ELF-1 (cell line): ENCODE measurements at places on chromosomes 12 and 14.
A peak's percentile ranks its signal among the peaks of the same experiment; 100 is the strongest.

GRCh38 chr12:107360482-107360881, 267.1 kb upstream of the CRY1 start:
- no peak for DNase-seq

- DNase-seq = peak; percentile 14
Observed at GRCh38 chr12:118061011-118061872, at the start of gene WSB2. Gene WSB2 (minus strand): TSS chr12:118061179. CDS start chr12:118061048, 131 bp downstream.

DNA sequence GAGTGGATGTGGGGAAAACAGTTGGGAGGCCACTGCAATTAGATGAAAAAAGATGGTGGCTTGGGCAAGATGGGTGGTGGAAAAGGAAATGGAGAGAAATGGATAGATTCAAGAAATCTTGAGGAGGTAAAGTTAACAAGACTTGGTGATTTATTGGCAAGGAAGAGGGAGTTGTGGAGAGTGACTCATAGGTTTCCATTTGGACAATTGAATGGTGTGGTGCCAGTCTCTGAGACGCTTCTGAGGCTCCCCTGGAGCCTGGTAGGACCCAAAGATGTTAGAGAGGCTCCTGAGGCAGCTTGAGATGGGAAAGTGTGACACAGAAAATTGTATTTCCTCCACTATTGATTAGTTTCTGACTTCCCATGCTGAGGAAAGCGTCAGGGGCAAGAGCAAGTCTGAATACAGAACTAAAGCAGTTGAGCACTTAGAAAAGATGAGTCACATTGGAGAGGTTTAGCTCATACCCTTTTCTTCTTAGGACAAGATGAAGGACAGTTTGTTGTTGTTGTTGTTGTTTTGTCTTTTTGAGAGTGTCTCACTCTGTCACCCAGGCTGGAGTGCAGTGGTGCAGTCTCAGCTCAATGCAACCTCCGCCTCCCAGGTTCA, 4.5 kb downstream of the PRPF40B start:
- no peak for DNase-seq

DNA sequence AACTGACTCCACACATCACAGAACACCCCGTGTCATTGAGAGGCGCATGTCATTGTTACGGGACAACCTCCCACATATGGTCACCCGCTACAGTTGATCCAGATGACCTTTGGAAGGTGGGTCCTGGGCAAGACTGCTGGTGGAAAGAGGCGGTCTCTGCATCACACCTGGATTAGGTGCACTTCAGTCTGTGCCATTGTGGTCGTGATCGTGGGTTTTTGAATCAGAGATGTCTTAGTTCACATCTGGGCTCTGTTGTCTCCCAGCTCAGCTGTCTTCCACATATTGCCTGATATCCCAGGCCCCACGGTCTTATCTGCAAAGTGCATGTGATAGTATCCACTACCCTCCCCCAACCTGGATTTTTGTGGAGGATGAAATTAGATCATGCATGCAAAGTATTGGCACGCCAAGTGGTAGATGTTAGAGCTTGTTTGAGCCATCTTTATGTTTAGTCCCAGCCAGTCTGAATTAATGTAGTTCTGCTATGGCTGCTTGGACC, 208.7 kb upstream of the FOXN3 start:
- DNase-seq = no peak

GRCh38 chr14:51328772-51329353, 88.8 kb downstream of the TMX1 start:
- no peak for DNase-seq

- DNase-seq = no peak
Observed at GRCh38 chr14:76268047-76268431, 107.9 kb upstream of the ESRRB start.

DNA sequence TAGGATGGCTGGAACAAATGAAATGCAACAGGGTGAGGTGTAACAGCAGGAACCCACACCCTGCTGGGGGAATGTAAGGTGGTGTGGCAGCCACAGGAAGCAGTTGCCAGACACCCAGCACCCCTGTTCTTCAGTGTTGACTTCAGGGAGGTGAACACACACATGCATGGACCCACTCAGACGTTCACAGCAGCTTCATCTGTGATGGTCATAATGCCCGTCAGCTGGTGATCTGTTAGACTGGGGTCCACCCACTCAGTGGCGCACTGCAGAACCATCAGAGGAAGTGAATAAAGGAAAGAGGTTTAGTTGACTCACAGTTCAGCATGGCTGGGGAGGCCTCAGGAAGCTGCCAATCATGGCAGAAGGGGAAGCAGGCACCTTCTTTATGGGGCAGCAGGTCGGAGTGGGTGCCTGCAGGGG, 22.7 kb upstream of the TEX22 start:
- DNase-seq = no peak

GRCh38 chr14:55500219-55500701, 59.8 kb upstream of the TBPL2 start:
- peak; percentile 63 for DNase-seq

- DNase-seq = no peak
Observed at GRCh38 chr14:23296012-23296777, 6.5 kb downstream of the PPP1R3E start.

DNA sequence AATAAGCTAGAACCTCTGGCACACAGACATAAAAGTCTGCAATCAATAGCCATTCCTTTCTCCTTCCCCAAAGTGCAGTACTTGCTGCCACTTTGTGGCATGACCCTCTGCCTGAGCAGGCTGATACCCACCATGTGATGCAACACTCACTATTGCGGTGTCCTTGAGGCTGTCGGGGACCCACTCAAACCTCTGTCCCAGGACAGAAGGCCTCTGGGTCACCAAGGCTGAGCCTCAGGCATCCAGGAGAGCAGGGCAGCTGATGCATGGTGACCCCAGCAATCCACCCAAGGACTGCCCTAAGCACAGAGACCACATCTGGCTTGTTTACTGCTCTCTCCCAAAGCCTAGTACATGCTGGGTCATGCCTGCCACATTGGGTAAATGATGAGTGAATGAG, 114.2 kb downstream of the DPF3 start:
- DNase-seq = no peak

- no peak for DNase-seq
Observed at GRCh38 chr12:30953951-30954751, 27.6 kb downstream of the TSPAN11 start.

- no peak for DNase-seq
Observed at GRCh38 chr12:129467289-129467688, 436.5 kb downstream of the TMEM132D start.

- no peak for DNase-seq
Observed at GRCh38 chr12:1826867-1827705, 6.7 kb downstream of the LRTM2 start.

- no peak for DNase-seq
Observed at GRCh38 chr14:106518054-106518943, 991.9 kb downstream of the TMEM121 start.
